ENCODE measurements at places on chromosomes 7 and 10. TPM values are rescaled to one million over a fixed set of nuclear protein-coding genes. Genes with fewer than 3 reads are reported as not detected.

GRCh38 chr10:28403090-28403489, 100.2 kb upstream of the MPP7 start:
- DNase-seq: no peak
- no peaks in the 10 kb centered on the region for H3K4me1 ChIP-seq

DNA sequence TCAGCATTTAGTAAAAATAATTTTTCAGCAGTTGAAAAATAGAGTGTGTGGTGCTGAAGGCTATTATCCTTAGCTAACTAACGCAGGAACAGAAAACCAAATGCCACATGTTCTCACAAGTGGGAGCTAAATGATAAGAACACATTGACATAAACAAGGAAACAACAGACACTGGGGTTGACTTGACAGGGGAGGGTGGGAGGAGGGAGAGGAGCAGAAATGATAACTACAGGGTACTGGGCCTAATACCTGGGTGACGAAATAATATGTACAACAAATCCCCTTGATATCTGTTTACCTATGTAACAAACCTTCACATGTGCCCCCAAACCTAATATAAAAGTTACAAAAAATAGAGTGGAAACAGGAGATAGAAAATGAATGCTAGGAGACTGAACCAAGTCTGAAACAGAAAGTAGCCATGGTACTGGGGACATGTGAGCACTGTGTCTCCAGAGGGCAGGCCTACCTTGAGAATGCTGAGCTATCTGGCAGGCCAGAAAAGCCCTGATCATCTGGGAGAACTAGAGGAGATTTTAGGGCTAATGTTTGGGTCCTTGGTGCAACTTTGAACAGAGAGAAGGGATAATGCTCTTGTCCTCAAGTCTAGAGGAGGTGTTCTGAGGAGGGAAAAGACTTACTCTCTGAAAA, 4.7 kb upstream of the EFCAB10 start:
- no peak overlapping the region for H3K4me3 ChIP-seq
- no peaks in the 10 kb centered on the region for H3K27me3 ChIP-seq
- H3K4me1 ChIP-seq: peaks cover 15% of the 10 kb centered on the region
- no peak for DNase-seq

DNA sequence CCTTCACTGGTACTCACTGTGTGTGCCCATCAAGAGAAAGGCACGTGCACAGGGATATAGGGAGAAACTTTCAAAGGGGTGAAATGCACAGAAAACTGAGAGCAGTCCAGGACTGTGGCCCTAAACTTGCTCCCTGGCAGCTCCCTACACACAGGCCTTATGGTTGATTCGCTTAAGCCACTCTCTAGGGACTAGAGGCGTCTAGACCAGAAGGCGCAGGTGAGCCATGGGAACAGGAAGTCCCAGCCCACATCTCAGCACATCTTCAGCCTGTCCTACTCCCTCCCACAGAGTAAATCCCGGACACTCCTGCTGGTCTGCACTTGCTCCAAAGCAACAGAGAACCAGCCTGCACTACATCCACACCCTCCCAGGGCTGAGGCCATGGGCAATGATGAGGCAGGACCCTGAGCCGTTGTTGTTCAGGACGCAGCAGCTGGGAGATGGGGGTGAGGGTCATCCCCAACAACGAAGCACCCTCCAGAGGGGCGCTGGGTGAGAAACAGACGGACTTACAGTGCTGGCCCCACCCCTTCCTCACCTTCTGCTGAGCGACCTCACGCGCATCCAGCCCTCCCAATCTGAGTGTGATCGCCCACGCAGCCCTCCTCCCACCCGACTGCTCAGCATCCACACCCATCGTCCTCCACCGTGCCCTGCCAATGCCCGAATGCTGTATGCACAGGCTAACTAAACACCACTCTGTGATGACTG, 109.3 kb downstream of the TNS3 start:
- DNase-seq: no peak
- H3K27ac ChIP-seq: peak overlapping the region; percentile 90
- no peaks in the 10 kb centered on the region for H3K36me3 ChIP-seq
- no peaks in the 10 kb centered on the region for H3K27me3 ChIP-seq
- H3K4me1 ChIP-seq: peaks cover 10% of the 10 kb centered on the region
- H3K4me3 ChIP-seq: no peak overlapping the region

GRCh38 chr7:31094271-31094670, 42.2 kb downstream of the ADCYAP1R1 start:
- H3K27me3 ChIP-seq: no peaks in the 10 kb centered on the region
- H3K27ac ChIP-seq: no peak overlapping the region
- no peaks in the 10 kb centered on the region for H3K36me3 ChIP-seq
- H3K4me1 ChIP-seq: no peaks in the 10 kb centered on the region
- no peak for DNase-seq

- H3K36me3 ChIP-seq: no peaks in the 10 kb centered on the region
- H3K4me3 ChIP-seq: peak overlapping the region; percentile 77
- peaks cover 22% of the 10 kb centered on the region for H3K4me1 ChIP-seq
- no peaks in the 10 kb centered on the region for H3K27me3 ChIP-seq
- peak overlapping the region; percentile 87 for H3K27ac ChIP-seq
These were observed 991 bp downstream of the SEMA4G start for GRCh38 chr10:100970076-100970913.

GRCh38 chr10:45419676-45420025, 45.6 kb downstream of the ALOX5 start:
- DNase-seq: no peak
- H3K4me1 ChIP-seq: no peaks in the 10 kb centered on the region
- peak overlapping the region; percentile 87 for H3K27ac ChIP-seq
- no peaks in the 10 kb centered on the region for H3K36me3 ChIP-seq

GRCh38 chr10:17286562-17287550, 58.8 kb downstream of the VIM start:
- H3K4me1 ChIP-seq: no peaks in the 10 kb centered on the region
- H3K27ac ChIP-seq: no peak overlapping the region
- DNase-seq: no peak

DNA sequence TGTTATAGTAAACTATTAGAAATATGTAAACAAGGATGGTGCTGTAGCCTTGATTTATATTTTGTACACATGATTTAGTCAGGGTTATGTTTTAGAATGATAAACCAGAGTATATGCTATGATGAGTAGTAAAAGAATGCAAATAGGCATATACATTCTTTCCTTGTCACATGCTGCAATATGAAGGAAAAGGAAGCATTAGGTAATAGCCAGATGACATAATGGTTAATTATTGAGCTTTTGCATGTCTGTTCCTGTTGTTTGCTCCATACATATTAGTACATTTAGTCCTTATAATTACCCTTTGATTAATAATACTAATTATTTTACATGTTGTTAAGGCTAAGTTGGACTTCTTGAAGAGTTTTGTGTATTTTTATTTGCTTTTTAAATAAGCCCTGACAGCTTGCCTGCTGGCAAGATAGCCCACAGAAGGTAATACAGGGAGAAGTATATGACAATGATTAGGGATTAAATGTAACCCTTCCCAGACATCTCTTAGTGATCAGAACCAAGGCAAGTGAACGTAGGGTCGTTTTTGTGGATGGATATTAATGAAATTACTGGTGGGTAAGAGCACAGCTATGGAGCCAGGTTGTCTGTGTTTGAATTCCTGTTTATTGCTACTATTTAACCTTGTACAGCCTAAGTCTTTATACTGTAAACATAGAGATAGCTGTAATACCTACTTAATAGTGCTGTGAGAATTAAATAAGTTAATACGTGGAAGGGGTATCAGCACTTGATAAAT, 68.4 kb downstream of the PHTF2 start:
- DNase-seq: no peak
- no peak overlapping the region for H3K4me3 ChIP-seq
- H3K4me1 ChIP-seq: no peaks in the 10 kb centered on the region
- no peaks in the 10 kb centered on the region for H3K27me3 ChIP-seq
- no peak overlapping the region for H3K27ac ChIP-seq

DNA sequence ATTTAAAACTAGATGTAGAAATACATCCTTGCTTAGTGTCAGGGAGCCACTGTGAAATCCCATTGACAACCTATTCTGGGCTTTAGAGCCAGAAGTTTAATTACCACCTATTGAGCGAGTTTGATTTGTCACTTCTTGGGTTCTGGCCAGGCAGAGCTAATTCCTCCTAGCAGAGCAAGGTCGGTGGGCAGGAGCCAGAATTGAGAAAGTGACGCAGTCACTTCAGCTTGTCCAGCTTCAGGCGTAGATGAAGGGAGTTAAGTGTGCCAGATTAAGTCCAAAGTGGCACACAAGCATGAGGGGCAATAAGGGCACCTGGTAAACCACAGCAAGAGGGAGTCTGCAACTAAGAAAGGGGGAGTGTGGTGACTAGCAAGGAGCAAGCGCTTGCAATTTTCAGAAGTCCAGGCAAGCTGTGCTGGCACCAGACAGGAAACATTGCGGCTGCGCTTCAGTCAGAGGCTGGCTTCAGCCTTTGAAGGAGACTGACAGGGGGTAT, 119.4 kb downstream of the ST7 start:
- H3K4me1 ChIP-seq: no peaks in the 10 kb centered on the region
- H3K4me3 ChIP-seq: no peak overlapping the region
- H3K36me3 ChIP-seq: no peaks in the 10 kb centered on the region
- no peak overlapping the region for H3K27ac ChIP-seq
- no peak for DNase-seq

DNA sequence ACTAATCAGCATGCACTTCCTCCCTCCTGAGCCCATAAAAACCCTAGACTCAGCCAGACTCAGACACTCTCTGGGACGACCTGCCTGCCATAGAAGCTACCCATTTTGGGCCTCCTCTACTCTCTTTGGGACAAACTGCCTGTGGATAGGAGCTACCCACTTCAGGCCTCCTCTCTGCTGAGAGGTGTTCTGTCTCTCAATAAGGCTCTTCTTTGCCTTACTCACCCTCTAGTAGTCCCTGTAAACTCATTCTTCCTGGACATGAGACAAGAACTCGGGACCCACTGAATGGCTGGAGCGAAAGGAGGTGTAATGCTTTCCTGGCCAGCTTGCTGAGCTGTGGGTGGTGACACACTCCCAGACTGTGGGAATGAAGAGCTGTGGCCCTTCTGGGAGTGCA, 424.8 kb upstream of the FZD8 start:
- H3K4me1 ChIP-seq: no peaks in the 10 kb centered on the region
- no peaks in the 10 kb centered on the region for H3K27me3 ChIP-seq
- DNase-seq: no peak
- no peak overlapping the region for H3K4me3 ChIP-seq
- no peak overlapping the region for H3K27ac ChIP-seq

- H3K27me3 ChIP-seq: no peaks in the 10 kb centered on the region
- no peak overlapping the region for H3K4me3 ChIP-seq
- no peak overlapping the region for H3K27ac ChIP-seq
- DNase-seq: no peak
- no peaks in the 10 kb centered on the region for H3K4me1 ChIP-seq
- H3K36me3 ChIP-seq: no peaks in the 10 kb centered on the region
These were observed 2.4 kb upstream of the CNOT4 start for GRCh38 chr7:135512135-135512887.

- H3K4me3 ChIP-seq: no peak overlapping the region
- DNase-seq: no peak
- H3K27ac ChIP-seq: no peak overlapping the region
- H3K27me3 ChIP-seq: no peaks in the 10 kb centered on the region
- no peaks in the 10 kb centered on the region for H3K36me3 ChIP-seq
- H3K4me1 ChIP-seq: no peaks in the 10 kb centered on the region
These were observed 172.8 kb downstream of the TAX1BP1 start for GRCh38 chr7:27912751-27913150.

The RAPGEF5 gene
- total RNA-seq: 111 TPM

The ATRNL1 gene
- total RNA-seq: 3.5 TPM

The BTRC gene
- total RNA-seq: 12.0 TPM

The ZNF239 gene
- total RNA-seq: 2.6 TPM

The ZNF862 gene
- 23.5 TPM for total RNA-seq
